ENCODE measurements at places on chromosomes 3 and 15. TPM values are rescaled to one million over a fixed set of nuclear protein-coding genes. Genes with fewer than 3 reads are reported as not detected.

The TRH gene
- 3.9 TPM for total RNA-seq

The COL7A1 gene
- 27.9 TPM for total RNA-seq

The CCR3 gene
- total RNA-seq, result 0.97 TPM

The TMEM62 gene
- total RNA-seq, result 8.7 TPM

The OR5H1 gene
- total RNA-seq, result not detected

The CFAP100 gene
- total RNA-seq, result 0.22 TPM

The LMLN gene
- total RNA-seq, result 3.9 TPM

The MYRIP gene
- total RNA-seq, result 1.7 TPM

The ZDHHC3 gene
- total RNA-seq, result 48.9 TPM

The SLC27A2 gene
- total RNA-seq, result not detected

The KCNMB3 gene
- 1.1 TPM for total RNA-seq

The PRR20G gene
- not detected for total RNA-seq

The MB21D2 gene
- 25.6 TPM for total RNA-seq

The STRIT1 gene
- total RNA-seq, result not detected

The GOLGA6L26 gene
- not detected for total RNA-seq

The CYP1A2 gene
- total RNA-seq, result not detected

The TMC3 gene
- 0.16 TPM for total RNA-seq

The PLSCR5 gene
- total RNA-seq, result not detected

The TMEM40 gene
- 0.28 TPM for total RNA-seq

The MCTP2 gene
- 63.2 TPM for total RNA-seq

All from motor neuron (in vitro differentiated cells).